ENCODE measurements at places on chromosomes 3 and 15.

- DNase-seq = no peak
Observed at GRCh38 chr3:188553569-188553968, 399.6 kb downstream of the LPP start.

DNA sequence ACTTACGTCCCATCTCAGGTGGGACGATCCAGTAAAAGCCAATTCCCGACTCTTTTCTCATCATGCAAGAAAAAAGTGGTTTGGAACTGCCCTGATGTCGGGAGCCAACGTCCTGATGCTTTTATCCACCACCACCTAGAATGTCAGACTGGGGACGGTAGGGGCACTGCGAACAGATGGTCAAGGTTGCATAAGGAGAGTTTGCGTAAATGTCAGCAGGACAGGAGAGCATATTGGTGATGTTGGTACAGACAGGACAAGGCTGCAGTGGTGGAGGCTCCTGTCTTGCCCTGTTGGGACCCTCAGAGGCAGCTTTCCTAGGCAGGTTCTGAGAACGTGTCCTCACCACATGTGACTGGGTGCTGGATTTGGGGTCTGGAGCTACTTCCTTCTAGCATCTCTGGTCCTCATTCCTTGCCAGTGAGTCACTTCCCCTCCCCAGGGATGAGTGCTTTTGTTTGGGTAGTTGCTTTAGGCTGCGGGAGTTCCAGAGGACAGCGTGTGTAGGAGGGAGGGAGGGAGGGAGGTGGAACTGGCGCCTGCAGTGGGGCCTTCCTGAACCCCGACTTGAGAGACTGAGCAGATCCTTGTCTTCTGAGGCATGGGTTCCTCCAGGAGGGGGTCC lies 21.0 kb downstream of the THSD4 start:
- DNase-seq = peak; percentile 56

DNA sequence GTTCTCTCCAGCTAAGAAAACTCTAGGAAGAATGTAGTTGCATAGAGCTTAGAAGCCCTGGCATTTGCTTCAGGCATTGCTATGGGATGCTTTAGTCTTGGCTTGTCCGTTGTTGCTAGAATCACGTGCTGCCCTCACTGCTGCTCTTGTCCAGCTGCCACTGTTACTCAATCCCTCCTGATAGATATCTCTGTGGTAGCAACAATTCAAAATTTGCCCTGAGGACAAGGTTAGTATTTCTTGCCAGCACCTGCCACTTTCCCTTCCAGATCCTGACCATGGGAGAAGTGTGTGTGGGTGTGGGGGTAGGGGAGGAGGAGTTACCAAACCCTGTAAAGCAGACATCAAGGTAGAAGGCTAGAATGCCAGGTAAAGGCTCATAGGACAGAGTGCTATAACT lies 113.8 kb downstream of the PPM1L start:
- no peak for DNase-seq

DNA sequence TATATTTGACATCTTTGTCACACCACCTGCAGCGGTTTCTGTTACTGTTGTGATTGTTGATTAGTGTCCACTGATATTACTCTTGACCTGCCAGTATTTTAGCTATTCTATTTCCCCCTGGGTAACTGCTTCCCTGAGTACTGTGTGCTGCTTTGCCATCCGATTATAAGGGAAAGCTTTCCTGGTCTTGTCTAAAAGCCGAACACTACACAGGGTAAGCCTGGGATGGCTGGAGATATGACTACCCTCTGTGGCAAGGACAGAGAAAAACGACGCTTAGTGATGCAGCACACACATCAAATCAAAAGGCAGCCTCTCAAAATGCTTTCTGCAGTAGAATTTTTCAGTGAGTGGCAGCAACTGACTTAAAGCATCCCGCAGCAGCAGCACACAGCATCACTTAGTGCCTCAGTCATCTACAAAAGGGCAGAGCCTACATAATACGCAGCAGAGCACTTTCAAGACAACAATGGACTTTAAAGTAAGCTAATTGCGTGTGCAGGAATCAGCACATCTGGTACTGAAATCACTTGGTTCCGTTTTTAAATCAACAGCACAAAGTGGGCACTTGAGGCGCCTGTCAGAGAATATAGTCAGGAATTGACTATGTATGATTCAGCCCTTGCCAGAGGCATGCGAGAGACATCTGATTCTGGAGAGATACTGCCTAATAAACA lies 656.3 kb upstream of the TGFBR2 start:
- DNase-seq = peak; percentile 20

DNA sequence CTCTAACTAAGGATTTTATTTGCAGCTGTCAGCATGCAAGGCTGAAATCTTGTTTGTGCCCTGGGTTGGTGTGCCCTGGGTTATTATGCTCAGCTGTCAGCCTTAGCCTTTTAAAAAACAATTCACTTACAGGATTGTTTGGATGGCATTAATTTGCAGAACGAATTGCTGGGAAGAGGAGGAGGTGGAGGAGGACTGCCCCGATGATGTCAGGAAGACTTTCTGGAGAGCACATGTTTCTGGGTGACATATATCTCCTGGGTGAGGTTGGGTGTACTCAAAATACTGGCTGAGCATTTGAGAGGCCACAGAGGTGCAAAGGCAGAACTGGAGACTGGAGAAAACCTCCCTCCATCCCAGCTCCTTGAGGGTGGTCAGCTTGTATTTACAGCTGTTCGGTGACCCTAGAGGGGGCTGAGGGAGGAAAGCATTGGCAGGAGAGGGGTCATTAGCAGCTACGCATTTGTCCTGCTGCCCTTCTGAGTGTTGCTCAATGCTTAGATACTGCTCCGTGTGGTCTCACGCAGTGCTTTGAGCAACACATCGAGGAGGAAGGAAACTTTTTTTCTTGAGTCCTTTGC lies 59.8 kb upstream of the PSMD6 start:
- no peak for DNase-seq

- DNase-seq = no peak
Observed at GRCh38 chr3:111454551-111454950, 87.4 kb upstream of the CD96 start.

DNA sequence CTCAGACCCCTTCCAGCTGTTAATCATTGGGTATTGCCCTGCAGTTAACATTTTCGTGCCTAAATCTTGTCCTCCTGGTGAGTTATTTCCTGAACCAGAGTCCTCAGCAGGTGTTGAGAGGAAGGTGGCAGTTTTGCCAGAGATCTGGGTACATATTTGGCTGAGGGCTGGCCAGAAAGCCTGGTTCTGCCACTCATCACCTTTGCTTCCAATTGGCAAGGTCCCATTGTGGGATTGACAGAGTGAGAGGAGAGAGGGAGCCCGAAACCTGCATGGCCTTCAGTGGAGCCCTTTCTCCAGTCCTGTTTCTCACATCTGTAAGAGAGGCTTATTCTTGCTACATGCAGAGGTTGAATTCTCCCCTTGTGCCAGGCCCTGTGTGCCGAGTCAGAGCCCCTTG lies 8.9 kb upstream of the TKT start:
- no peak for DNase-seq

DNA sequence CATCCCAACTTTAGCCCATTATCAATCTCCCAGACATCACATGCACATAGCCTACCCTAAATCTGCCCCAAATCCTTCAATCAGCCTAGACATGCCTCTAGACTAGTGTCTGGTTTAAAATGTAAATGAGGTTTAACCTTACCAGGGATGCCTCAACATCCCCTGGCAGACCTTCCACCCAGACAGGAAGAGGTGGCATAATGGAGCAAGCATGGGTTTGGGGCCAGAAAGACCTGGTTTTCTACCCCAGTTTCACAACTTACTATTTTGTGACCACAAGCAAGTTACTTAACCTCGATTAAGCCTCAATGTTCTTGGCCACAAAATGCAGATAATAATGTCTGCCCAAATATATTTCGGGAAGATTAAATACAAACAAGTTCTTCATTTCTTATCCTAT lies 28.3 kb upstream of the THBS1 start:
- no peak for DNase-seq

GRCh38 chr3:10981961-10982360 lies 10.6 kb upstream of the SLC6A1 start:
- peak; percentile 46 for DNase-seq

- no peak for DNase-seq
Observed at GRCh38 chr15:56425276-56425675, 39.7 kb downstream of the MNS1 start.

DNA sequence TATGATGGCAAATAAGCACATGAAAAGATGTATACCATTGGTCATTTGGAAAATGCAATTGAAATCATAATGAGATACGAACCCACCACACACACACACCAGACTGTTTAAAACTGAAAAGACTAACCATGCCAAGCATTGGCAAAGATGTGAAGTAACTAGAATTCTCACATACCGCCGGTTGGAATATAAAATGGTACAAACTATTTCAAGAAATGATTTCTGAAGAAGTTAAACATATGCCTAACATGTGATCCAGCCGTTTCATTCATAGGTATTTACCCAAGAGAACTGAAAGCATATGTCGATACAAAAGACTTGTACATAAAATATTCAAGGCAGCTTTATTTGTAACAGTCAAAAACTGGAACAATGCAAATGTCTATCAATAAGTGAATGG lies 28.9 kb downstream of the HES1 start:
- no peak for DNase-seq

DNA sequence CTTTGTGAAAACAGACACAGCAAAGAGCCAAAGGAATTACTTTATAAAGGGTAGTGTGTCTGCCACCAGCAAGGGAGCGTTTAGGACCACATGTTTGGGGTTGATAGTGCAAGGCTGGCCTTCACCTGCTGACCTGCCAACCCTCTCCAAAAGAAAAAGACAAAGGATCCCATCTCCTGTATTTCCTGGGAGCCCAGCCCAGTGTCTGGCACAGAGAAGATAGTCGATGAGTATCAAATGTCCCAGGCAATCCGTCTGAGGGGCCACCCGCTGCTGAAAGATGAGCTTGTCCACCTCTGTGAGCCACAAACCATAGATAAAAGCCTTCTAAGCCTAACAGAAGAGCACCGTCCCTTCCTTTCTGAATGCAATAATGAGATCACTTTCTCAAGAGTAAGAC lies 154.8 kb upstream of the CTNNB1 start:
- no peak for DNase-seq

DNA sequence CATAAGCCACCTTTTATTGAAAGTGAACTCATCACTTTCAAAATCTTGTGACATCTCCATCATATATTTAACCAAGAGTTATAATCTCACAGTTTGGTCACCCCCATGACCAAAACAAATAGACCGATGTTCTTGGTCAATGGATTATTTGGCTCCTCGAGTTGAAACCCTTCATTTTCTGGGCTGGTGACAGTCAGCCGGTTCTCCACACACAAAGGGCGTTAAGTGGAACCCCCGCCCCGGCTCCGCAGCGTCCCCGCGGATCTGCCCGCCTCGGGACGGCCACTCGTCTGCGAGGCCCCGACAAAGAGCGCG lies 772 bp downstream of the TSPAN3 start:
- DNase-seq = no peak

DNA sequence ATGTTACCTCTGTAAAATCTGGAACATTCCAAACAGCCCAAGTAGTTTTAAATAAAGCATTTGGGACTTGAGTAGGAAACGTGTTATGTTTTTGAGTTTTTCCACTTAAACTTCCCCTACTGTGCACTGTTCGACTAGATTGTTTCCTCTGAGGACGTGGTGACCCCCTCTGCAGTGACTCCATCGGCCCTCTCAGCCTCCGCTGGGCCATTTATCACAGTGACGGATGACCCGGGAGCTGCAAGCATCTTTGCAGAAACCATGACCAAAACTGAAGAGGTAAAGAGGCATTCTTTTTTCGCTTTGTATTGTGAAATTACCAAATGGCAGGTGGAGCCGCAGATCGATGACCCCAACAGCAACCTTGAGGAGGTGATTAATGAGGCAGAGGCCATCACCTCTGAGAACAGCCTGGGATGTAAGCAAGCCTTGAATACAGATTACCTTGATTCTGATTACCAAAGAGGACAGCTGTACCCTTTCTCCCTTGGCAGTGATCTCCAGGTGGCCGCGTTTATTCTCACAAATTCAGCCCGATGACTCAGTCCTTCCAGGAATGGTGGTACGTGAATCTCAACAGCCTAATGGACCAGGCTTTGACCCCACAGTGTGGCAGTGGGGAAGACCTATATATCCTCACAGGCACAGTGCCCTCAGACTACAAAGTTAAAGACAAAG lies 79.1 kb upstream of the FAN1 start:
- DNase-seq = no peak

Data from AG08395 (cell line).